Stimulated activated CD8-positive, alpha-beta memory T cell treated with anti-CD3 and anti-CD28 coated beads, Interleukin-15, amount 100 ng/mL, for 24 hours (primary cell): ENCODE measurements at places on chromosomes 2 and 18.

GRCh38 chr2:145374165-145374564, 854.2 kb upstream of the ZEB2 start:
- DNase-seq: no peak

- DNase-seq: no peak
Measured at GRCh38 chr2:179195141-179195540, 69.5 kb downstream of the SESTD1 start.

DNA sequence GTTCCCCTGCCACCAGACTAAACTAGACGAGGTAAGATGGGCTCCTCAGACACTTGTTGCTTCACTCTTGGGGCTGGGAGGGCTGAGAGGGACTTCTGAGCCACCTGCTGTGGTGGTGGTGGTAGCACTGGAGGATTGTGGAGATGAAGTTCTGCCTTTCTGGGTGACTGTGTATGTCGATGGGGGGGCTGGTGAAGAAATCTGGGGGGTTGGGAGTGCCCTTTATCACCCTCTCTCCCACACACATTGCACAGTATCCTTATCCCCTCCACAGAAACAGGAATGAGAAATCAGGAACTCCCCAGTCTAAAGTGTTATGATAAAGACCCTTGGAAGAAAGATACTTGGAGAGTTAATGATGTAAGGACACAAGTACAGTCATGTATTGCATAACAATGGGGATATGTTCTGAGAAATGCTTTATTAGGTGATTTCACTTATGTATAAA, 38.5 kb downstream of the HK2 start:
- DNase-seq: no peak

- DNase-seq: no peak
Measured at GRCh38 chr18:48609820-48610815, 71.3 kb downstream of the CTIF start.

GRCh38 chr2:50987616-50988313, 44.2 kb downstream of the NRXN1 start:
- DNase-seq: no peak

GRCh38 chr2:229852565-229852964, 69.2 kb downstream of the TRIP12 start:
- no peak for DNase-seq

- no peak for DNase-seq
Measured at GRCh38 chr2:46645681-46646162, 166.4 kb downstream of the TMEM247 start.

DNA sequence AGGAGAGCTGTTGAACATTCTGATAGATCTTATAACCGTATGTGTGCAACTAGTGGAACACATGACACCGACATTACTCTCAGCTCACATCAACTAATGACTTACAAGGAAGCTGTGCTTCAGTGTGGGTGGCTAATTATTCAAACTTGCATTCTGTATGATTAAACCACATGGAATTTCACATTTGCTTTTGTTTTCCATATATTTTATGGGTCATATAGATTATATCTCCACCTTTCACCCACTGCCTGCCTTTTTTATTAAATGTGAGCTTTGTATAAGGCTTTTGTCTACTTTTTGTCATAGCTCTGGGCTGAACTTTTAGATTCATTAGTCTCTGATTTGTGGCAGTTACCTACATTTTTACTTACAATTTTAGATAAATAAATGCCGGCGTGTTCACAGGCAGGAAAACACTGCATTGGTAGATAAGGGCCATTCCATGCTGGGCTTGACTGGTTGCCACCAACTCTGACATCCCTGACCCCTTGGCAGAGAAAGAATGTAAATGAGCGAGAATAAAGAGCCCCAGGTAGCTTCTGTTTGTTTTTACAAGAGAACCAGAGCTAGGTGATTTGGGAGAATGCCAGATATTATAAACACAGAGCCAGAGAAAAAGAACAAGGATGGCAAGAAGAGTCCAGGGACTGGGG, 35.7 kb downstream of the LYPD6 start:
- no peak for DNase-seq

DNA sequence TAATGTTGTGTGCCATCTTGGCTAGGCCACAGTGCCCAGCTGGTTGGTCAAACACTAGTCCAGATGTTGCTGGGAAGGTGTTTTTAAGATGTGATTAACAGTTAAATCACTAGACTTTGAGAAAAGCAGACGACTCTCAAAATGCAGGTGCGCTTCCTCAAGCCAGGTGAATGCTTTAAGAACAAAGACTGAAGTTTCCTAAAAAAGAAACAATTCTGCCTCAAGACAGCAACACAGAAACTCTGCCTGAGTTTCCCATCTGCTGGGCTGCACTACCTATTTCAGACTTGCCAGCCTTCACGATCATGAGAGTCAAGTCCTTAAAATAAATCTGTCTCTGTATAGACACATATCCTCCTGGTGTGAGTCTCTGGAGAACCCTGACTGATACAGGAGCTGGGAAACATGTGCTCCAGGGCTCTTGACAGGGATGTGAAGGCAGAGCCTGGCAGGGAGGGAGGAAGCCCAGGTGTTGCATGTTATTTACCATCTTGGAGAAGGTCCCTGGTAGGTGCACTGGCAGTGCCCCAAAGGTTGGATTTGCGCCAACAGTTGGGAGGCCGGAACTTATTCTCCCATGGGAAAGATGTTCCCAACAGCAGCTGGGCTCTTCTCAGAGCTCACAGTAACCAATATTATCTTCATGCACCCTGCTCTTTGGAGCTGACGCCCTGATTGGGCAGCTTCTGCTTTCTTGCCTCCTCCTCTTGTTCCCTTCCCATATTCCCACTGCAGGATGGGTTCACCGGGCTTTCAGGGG, 43.9 kb downstream of the ST6GAL2 start:
- no peak for DNase-seq

DNA sequence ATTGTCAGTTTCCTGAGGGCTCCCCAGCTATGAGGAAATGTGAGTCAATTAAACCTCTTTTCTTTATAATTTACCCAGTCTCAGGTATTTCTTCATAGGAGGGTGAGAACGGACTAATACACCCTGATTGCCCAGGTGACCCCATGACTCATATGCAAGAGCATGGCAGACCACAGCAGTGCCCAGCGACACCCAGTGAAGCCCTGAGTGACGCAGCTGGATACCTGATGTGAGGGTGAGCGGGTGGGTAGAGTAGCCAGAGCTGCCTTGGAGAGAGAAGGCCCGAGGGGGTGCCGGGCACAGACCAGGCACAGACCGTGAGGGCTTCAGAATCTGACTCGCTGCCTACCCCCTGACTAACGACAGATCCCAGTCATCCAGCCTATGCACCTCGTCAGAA, 15.4 kb downstream of the ALPG start:
- DNase-seq: no peak

GRCh38 chr2:128037649-128038048, 9.8 kb upstream of the SAP130 start:
- DNase-seq: no peak

GRCh38 chr18:57050310-57050949, 96.5 kb upstream of the BOD1L2 start:
- no peak for DNase-seq

DNA sequence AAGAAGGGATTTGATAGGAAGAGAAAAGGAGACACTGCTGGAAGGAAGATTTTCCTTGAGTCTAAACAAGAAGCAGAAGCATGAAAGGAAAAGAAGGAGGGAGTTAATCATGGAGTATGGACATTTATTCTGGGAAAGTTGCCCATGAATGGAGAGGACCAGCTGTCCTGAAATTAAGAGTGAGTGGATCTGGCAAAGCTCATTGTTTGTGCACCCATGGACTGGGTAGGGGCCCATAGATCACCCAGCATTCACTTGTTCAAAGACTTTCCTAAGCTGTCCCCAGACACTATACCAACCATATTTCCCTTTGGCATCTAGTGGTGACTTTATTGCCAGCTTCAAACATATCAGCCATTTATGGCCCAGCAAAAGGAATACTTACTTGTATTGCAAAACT, 422.7 kb downstream of the FBXO15 start:
- DNase-seq: no peak

- no peak for DNase-seq
Measured at GRCh38 chr2:238391042-238391689, 35.6 kb upstream of the ASB1 start.

- DNase-seq: no peak
Measured at GRCh38 chr2:67604360-67604759, 207.2 kb downstream of the ETAA1 start.

DNA sequence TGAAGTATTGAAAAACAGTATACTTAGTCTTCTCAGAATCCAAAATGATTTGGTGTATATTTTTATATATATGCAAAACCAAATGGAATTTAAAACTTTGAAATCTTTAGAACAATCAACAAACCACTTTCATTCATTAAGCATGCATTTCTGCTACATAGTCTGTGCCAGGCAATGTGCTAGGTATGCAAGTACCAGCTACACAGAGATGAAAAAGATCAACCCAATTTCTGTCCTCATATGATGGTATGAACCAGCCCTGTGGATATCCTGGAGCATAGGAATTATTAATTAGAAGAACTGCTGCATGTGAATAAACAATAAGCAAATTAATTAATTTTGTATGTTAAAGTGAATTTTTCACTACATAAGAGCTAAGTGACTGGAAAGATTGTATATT, 51.2 kb upstream of the RTN4 start:
- no peak for DNase-seq

DNA sequence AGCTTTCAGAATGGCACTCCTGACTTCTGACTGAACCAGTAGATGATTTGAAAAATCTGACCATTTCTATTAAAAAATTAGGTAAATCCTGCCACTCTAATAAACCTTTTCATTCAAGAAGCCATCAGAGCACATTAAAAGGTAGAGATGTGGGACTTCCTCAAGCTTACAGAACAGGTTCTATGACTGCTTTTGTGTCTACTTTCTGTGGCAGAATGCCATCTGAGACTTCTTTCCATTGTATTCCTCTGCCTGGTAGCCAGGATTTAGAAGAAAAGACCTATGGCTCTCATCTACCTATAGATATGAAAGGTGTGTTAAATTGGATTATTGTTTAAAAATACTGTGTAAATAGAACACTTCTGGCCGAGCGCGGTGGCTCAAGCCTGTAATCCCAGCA, 99.9 kb upstream of the NABP1 start:
- DNase-seq: no peak

DNA sequence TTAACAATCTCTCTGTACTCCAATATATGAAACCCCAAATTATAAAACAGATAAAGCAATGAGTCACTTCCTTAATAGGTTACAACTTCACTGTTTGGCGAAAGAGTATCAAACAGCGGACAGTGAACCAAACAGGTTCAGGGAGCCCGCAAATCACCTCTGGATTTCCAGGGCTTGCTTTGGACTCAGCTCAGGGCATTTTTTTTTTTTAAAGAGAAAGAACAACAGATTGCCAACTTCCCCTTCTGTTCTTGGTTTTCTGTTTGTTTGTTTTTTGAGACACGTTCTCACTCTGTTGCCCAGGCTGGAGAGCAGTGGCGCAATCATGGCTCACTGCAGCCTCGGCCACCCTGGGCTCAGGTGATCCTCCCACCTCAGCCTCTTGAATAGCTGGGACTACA, 52.7 kb downstream of the ABCB11 start:
- DNase-seq: no peak

- no peak for DNase-seq
Measured at GRCh38 chr2:50597206-50597605, 434.7 kb downstream of the NRXN1 start.

DNA sequence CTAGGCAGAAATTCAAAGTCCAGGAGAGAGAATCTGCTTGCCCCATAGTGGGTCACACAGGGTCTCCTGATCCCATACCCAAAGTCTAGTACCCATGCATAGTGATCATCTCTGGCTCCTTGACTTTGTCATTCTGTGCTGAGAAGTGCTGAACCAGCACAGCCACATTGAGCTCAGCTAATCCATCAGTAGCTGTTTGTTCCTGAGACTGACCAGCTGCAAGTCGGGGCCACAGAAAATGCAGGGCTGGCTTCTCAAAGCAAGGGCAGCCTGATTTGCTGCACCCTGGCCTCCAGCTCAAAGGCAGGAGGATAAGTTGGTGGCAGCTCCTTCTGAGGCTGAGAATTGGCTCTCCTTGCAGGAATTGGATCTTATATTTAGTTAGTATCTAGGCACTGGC, 72.2 kb downstream of the LYPD1 start:
- no peak for DNase-seq

DNA sequence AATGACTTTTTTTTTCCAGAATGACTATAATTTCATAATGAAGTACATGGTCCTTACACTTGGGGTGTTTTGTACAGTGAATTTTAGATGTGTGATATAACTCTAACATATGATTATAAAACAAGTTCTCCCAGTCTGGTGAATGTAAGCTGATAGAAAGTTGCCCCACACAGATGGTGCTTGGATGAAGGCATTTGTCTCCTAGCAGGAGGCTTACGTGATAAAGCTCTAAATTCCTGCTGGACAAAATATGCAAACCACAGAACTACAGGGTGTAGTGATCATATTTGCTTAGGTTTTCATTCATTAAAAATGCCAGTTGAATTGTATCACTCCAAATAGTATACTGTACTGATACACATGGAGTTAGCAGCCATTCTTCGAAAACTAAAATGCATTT, 85.5 kb downstream of the DSC3 start:
- DNase-seq: no peak

GRCh38 chr18:49698525-49699025, 114.8 kb downstream of the ACAA2 start:
- DNase-seq: no peak

GRCh38 chr2:134873152-134873551, 34.7 kb downstream of the ACMSD start:
- DNase-seq: no peak

- DNase-seq: no peak
Measured at GRCh38 chr2:181130686-181131085, 150.3 kb downstream of the UBE2E3 start.

DNA sequence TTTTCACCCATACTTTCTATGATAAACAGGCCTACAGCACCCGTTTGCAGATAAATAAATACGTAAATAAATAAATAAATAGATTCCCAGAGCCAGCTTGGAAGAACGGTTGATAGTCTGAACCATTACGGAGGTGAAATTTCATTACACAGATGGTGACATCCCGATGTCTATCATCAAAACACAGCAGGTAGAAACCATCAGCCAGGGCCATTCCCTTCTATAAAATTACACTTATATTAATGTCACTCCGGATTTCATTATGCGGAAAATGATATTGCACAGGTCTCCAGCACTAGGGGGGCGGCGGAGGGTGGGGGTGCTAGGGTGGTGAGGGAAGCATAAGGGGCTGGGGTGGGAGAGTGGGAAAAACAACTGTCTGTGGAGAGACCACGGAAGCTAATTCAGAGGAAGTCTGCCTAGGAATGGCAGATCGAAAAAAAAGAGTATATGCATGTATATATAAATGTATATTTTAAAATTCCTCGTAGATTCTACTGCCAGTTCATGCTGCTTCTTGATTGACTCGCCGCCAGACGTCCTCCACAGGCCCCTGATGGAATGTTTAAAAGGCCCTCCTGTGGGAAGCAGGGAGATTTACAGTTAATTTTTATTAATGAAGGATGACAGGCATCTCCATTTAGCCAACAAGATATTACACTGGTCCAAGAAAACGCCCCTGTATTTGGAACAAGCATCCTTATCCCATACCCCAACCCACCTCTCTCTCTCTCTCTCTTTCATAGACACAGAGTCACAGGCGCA, 1906.0 kb upstream of the PIK3C3 start:
- no peak for DNase-seq
